PC-9 (cell line): ENCODE measurements at places on chromosomes 6 and 20.

DNA sequence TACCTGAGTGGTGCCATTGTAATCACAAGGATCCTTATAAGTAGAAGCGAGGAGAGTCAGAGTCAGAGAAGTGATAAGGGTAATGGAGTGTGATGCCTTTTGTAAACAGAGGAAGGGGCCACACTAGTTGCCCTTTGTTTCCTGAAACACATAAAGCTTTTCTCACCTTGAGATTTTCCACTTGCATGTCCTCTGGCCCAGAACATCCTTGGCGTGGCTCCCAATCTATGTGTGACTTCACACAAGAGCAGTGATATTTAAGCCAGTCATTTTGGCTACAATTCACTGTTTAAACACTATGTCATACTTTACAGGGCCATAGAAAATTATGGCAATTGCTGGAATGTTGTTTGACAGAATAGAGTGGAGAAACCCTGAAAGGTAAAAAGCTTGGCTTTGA, 121.2 kb upstream of the BTN3A2 start:
- DNase-seq = no peak

- DNase-seq = no peak
Measured at GRCh38 chr6:81762132-81762531, 9.7 kb upstream of the TENT5A start.

DNA sequence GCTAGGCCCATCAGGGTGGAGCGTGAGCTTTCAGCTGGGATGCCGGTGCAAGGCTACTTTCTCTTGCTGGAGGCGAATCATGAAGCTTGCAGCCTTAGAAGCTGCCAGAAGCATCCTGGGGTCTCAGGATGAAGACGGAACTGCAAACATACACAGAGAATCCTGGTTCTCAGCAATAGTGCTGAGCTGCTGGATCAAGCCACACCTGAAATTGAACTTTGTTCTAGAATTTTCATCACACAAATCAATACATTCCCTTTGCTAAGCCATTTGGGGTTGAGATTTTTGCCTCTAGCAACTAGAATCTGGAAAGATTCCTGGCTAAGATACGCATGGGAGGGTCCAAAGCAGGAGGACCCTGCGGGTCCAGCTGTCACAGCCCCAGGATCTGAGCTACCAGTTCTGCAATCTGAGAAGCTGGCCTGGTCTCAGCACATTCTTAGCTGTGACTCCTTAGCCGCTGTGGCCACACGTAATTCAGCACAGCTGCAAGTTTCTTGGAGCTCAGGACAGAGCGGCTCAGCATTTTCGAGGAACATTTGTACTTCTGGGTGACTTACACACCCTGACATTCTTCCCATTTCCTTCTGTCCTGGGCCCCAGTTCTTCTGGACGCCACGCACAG, 6.6 kb upstream of the ARFGAP1 start:
- DNase-seq = no peak

GRCh38 chr20:49483018-49483695, 689 bp upstream of the KCNB1 start:
- no peak for DNase-seq

GRCh38 chr20:39873286-39873685, 815.8 kb downstream of the MAFB start:
- DNase-seq = no peak

GRCh38 chr6:33578588-33579011, 1.5 kb downstream of the BAK1 start:
- DNase-seq = no peak

GRCh38 chr6:51282026-51282425, 463.4 kb downstream of the TFAP2B start:
- no peak for DNase-seq

- DNase-seq = no peak
Measured at GRCh38 chr6:113089056-113089455, 741.9 kb downstream of the RFPL4B start.

- DNase-seq = no peak
Measured at GRCh38 chr20:38450412-38450975, 15.4 kb upstream of the SNHG17 start.

- peak; percentile 6 for DNase-seq
Measured at GRCh38 chr6:147642458-147642857, 134.0 kb downstream of the SAMD5 start.

- DNase-seq = no peak
Measured at GRCh38 chr6:27514906-27515495, 42.1 kb upstream of the ZNF184 start.

- DNase-seq = no peak
Measured at GRCh38 chr6:31701666-31702404, 1.3 kb downstream of the ABHD16A start.

DNA sequence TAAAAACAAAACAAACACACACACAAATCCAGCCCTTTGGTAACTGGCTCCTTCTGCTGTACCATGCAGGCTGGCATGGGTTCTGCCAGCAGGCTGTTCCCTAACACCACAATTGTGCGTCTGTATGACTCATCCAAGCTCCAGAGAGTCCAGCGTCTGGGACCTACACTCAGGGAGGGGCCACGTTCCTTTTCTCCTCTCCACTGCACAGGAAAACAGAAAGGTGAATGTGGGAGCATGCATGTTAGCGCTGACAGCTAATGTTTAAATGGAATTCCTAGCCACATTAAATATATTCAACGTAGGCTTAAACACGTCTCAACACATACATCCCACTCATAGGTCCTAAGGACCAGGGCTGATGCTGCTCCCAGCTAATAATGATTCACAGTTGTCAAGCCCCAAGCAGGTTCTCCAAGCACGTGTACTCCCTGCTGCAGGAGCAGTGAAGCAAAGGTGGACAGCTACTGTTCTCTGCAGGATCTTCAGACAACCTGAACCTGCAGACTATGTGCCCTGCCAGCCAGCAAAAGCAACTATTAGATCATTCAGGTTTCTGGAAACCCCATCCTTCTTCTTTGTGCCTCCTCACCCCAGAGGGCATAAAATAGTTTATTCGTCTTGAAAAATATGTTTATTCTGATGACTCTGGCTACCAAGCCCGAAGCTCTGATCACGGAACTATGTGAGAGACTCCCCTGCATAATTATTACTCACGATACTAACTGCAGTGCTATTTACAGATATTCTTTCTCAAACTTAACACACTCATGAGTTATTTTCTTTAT, 20.9 kb downstream of the MAP1LC3A start:
- DNase-seq = peak; percentile 61

DNA sequence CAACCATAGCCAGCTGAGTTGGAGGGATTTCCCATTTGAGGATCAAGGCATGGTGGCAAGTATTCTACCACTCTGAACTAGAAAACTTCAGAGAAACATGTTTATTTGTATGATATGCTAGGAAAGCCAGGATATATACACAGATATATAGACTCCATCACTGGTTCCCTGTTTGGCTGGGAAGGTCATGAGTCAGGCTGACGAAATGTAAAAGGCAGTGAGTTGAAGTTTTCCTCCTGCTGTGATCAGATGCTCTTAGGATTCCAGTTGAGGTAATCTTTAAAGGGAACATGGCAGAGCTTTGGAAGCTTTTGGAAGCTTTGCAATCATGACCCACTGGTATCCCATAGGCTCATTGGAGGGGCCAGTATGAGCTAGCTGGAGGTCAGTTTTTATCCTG, 1369.1 kb downstream of the EPHA7 start:
- DNase-seq = no peak

GRCh38 chr6:165767228-165767627, 104.2 kb upstream of the PDE10A start:
- DNase-seq = no peak

DNA sequence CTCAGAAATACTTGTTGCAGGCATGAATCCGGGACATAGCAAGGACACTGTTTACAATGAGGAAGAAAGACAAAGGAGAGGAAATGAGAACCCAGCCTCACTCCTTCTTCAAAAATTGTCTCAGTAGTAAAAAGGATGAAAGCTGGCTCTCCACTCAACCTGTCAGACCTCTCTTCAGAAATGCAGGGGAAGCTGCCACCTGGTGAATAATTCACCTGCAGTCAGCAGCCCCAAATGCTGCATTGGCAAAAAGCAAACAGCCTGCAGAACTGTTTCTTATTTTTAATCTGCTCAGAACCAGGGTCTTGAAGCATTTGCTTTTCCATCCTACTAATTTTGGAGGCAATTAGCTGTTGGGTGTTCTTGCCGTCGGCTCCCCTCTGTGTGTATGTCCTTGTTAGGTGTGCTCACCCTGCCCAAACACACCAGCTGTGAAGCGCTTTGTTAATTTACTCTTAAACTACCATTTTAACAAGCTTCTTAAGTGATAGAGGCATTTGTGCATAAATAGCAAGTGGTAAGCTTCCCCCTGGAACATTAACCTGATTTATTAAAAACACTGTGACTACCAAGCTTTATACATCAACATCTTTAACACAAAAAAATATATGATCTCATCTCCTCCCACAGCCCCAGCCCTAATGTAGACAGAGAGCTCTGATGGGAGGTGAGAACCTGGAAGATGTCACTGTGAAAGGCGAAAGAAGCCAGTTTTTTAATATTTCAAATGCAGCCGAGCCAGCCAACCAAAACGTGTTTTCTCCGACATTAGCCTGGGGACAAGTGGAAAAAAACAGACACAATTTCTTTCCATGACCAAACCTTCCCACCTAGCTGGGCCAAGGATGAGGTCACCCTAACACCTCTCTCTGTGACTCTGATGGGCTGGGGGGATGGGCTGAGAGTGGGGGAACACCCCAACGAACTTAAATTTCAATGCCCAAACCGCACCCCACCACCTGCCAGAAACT, 451.0 kb upstream of the SULF2 start:
- no peak for DNase-seq

DNA sequence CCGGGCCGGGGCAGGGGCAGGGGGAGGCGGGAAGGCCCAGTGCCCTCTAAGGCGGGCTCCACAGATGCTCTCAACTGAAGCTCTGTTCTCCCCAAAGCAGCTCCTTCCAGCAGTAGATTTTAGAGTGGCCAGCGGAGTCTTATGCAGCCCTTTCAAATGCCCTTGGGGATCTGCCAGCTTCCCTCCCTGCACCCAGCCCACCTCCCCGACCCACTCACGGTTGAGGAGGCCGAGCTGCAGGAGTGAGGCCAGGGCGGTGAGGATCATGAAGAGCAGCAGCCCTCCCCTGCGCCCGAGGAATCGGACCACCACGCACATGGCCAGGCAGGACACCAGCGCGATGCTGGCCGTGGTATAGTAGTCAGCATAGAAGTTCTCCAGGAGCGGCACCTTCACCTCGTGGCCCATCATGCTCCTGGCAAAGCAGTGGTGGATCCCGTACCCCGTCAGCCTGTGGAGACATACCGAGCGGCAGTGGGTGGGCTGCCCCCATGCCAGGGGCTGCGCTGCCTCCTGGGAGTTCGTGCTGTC, 28.0 kb downstream of the PSMG4 start:
- DNase-seq = no peak
